Kidney (tissue), 22 donors: ENCODE measurements at places on chromosomes 3 and 15. TPM values are rescaled to one million over a fixed set of nuclear protein-coding genes. Genes with fewer than 3 reads are reported as not detected.

GRCh38 chr3:3778641-3779270 lies 20.5 kb upstream of the LRRN1 start:
- DNase-seq, result no peak

GRCh38 chr15:67033012-67033411 lies 32.4 kb upstream of the SMAD3 start:
- no peak for DNase-seq

GRCh38 chr3:30760040-30760695 lies 134.3 kb downstream of the GADL1 start:
- no peak for DNase-seq

DNA sequence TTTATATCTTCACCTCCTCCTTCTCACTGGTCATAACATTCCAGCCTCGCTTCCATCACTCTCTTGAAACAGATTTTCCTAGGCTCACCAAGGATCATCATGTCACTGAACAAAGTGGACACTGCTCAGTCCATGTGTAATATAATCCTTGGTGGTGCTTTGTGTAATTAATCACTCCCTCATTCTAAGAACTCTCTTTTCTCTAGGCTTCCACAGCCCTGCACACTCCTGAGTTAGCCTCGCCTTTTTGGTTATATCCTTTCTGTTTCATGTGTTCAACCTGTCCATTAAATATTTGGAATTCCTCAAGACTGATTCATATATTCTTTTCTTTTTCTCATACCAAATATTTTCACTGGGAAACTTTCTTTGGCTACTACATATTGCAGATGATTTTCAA lies 440.8 kb downstream of the PYDC2 start:
- DNase-seq, result no peak

DNA sequence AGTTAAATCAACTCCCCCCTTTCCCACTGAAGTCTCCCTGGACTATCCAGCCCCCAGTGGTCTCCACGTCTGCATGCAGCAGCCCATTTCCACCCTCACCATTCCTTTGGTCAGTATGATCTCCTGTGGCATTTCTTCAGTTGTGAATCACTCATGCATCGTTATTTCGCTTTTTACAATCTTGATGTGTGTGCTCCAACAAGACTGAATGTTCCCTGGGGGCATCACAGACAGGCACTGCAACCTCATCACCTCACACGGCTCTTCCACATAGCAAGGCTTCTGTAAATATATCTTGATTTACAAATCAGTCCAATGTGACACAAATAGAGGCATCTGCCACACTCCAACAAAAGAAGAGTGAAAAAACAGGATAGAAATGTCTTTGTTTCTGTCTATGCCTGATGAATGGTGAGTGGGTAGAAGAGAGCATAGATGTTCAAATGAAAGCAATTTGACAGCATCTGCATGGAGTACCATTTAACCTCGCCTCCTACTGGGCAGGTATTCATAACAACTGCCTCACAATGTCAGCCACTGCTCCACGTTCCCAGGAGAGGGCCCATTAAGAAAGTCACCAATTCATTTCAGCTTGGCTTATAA lies 5.2 kb downstream of the HEG1 start:
- no peak for DNase-seq

GRCh38 chr3:190585805-190586630 lies 72.1 kb downstream of the IL1RAP start:
- DNase-seq, result no peak

- DNase-seq, result no peak
Observed at GRCh38 chr15:92128788-92129187, 264.9 kb upstream of the ST8SIA2 start.

DNA sequence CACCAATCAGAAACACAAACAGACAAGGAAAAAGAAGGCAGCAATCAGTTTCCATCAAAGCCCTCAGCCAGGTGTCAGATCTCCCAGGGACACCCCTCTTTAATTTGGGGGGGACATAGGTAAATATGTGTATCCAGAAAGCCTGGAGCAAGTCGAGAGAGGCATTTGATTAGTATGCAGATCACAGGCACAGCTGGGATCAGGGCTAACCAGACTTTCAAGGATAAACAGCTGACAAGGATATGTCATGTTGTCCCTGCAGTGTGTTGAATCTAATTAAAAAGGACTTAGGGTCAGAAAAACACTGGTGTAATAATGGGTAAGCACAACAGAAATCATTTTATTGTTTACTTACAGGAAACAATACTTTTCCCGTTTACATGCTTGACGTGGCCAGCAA lies 30.2 kb downstream of the NSMCE3 start:
- DNase-seq, result no peak

GRCh38 chr15:73845507-73845906 lies 27.9 kb upstream of the TBC1D21 start:
- DNase-seq, result no peak

DNA sequence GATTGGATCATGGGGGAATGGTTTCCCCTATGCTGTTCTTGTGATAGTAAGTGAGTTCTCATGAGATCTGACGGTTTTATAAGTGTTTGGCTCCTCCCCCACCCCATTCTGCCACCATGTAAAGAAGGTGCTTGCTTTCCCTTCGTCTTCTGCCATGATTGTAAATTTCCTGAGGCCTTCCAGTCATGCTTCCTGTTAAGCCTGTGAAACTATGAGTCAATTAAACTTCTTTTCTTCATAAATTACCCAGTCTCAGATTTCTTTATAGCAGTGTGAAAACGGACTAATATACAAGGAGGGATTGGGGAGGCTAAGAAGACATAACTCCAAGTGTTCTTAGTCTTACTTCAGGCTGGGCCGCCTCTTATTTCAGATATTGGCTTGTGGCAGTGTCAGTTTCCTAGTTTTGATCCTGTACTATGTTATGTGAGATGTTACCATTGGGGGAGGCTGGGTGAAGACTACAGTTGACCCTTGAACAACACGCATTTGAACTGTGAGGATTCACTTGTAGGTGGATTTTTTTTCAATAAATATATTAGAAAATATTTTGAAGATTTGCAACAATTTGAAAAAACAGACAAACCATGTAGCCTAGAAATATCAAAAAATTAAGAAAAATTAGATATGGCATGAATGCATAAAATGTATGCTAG lies 44.9 kb downstream of the NMD3 start:
- DNase-seq, result no peak

DNA sequence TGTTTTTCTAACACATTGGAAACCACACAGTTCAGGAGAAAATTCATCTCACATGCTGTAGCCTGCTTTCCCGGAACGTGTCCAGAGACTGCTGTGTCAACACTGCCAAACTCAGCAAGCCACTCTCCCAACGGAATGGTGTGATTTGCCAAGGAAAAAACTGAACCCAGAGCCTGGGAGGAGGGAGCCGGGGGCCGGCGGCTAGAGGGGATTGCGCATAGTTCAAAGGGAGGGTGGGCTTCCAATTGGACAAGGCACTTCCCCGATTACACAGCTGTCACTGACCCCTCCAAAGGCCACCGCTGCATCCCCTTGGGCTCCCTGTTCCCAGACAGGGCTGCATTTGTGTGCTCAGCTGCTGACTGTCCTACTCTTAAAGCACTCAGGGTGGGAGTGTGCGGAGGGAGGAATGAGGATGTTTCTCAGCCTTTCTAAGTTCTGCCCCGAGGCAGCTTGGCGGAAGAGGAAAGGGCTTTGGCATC lies 256.2 kb downstream of the ZNF621 start:
- peak; percentile 49 for DNase-seq

GRCh38 chr3:8338424-8338823 lies 163.2 kb upstream of the LMCD1 start:
- no peak for DNase-seq

- DNase-seq, result no peak
Observed at GRCh38 chr3:177249203-177249602, 51.9 kb upstream of the TBL1XR1 start.

DNA sequence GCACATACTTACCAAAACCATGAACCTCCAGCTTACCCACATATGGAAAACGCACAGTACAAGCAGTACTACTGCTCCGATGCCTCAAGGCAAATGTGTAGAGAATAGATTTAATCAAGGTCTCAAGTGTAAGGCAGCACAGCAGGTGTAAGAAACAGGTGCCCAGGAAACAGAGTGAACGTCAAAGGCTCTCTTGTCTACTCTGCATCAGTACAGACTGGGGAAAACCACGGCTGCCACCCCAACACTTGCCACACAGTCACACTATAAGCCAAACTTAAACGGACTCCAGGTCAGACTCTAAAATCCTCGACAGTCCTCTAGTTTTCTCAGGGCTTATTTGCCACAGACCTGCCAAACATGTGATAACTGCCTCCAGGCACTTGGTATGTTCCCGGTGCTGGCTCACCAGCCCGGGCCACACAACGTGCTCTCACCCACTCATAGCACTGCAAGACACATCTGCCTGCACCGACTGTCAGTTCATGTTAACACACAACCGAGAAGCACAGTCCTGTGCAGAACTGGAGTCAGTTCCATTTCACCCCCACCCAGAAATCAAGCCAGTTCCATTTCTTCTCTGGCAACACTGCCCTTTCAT lies 30.6 kb downstream of the ABCC5 start:
- no peak for DNase-seq

GRCh38 chr15:92118162-92118935 lies 264.8 kb downstream of the SLCO3A1 start:
- DNase-seq, result no peak

- no peak for DNase-seq
Observed at GRCh38 chr3:20552605-20553275, 366.7 kb upstream of the SGO1 start.

GRCh38 chr15:84973492-84974460 lies 7.9 kb upstream of the PDE8A start:
- no peak for DNase-seq

DNA sequence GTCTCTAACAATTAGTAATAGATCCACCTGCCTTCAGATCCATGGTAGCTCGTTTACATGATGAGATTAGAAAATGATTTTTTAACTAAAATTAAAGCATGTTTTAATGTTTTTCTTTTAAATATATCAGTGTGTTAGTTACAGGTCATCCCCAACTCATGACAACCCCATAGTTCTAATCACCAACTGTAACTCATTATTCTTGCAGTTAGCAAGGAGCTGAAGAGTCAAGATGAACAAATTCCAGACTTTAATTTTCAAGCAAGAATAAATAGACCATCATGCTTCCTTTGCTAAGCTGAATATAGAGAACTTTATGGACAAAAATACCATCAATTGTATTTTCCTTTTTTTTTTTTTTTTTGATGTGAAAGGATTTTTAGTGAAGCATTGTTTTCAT lies 101.1 kb downstream of the TOP2B start:
- DNase-seq, result no peak

DNA sequence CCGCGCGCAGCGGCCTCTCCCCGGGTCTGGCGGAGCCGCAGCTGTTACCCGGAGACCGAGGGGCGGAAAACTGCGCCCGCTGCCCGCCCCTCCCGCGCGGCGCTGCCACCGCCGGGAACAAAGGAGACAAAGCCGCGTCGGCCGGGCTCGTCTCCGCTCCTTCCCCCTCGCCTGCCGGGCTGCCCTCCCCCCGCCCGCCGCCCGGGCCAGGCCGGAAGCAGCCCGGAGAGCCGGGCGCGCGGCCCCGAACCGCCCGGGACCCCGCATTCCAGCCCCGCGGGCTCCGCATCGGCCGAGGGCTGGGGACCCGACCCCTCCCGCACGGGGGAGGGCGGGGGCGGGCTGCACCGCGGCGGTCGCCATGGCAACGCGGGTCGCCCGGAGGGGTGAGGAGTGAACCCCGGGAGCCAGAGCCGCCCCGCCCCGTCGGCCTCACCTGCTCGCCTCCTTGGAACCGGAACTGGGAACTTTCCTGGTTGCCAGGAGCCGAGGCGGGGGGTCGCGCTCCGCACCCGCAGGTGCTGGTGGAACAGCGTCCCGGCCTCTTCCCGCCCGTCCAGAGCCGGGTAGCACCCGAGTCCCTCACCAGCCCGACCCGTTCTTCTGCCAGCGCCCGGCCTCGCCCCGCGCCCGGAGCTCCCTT lies 448 bp downstream of the PLXNB1 start:
- peak; percentile 86 for DNase-seq

- no peak for DNase-seq
Observed at GRCh38 chr15:73387507-73388255, 18.9 kb upstream of the HCN4 start.

DNA sequence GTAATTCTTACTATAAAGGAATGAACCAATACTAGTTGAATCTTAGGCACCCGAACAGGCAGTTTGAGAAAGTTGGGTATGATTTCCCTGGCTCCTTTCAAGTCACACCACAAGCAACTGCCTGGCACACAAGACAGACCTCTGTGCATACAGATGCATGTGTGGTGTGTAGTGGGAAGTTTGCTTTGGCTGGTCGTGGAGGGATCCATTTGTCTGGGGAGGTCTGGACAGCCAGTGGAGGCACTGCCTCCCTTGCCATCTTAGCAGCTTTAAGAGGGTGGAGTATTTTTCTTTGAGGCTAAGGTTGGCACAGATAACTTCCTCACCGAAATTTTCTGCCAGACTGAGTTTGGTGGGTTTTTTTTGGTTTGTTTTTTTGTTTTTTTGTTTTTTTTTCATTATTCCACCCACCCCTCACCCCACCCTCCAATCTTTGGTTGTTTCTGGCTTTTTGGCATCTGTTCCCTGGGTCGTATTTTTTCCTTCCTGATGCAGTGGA lies 97.1 kb downstream of the TMEM212 start:
- DNase-seq, result no peak

- no peak for DNase-seq
Observed at GRCh38 chr15:34993412-34993811, 5.3 kb upstream of the ZNF770 start.

DNA sequence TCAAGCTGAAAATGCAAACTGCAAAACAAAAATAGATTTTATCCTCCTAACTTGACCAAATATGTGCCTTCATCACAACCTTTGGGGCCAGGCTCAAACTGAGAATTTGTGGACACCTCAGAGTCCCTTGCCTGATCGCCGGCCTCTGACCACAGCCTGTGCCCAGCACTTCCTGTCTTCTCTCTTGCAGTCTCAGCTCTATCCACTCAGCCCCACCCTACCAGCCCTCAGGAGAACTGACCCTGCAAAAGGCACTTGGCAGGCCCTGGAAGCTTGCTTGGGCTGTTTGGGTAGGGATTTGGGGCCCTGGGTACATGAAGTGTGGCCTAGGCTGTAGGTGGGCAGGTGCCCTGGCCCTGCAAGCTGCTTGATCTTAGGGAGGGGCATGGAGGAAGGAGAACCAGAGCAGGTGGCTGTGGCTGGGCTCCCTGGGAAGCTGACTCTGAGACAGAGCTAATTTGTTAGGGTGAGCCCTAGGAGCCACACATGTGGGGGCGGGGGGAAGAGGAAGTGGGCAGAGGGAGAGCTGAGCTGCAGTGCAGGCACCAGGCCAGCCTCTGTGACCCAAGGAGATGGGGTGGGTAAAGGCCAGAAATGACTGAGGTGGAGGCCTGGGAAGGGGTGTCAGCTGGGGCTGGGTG lies 8.6 kb downstream of the CLEC3B start:
- no peak for DNase-seq

GRCh38 chr3:49410846-49411534 lies 786 bp downstream of the RHOA start:
- no peak for DNase-seq

GRCh38 chr3:20573175-20573574 lies 387.2 kb upstream of the SGO1 start:
- no peak for DNase-seq

- DNase-seq, result no peak
Observed at GRCh38 chr3:9117220-9117619, 132.2 kb downstream of the SRGAP3 start.

The TRH gene
- total RNA-seq, result not detected

The CDHR4 gene
- total RNA-seq, result 0.54 TPM

The CORO2B gene
- 7.9 TPM for total RNA-seq

The JAGN1 gene
- total RNA-seq, result 30.3 TPM

The MLF1 gene
- 16.9 TPM for total RNA-seq

The SCAANT1 gene
- total RNA-seq, result not detected

The RLBP1 gene
- not detected for total RNA-seq

The CHRNA7 gene
- 1.6 TPM for total RNA-seq

The CP gene
- total RNA-seq, result 72.1 TPM

The THRB gene
- total RNA-seq, result 17.2 TPM

The TLR9 gene
- total RNA-seq, result 0.94 TPM

The FAH gene
- 34.7 TPM for total RNA-seq
